ENCODE measurements at places on chromosomes 11 and 22.

DNA sequence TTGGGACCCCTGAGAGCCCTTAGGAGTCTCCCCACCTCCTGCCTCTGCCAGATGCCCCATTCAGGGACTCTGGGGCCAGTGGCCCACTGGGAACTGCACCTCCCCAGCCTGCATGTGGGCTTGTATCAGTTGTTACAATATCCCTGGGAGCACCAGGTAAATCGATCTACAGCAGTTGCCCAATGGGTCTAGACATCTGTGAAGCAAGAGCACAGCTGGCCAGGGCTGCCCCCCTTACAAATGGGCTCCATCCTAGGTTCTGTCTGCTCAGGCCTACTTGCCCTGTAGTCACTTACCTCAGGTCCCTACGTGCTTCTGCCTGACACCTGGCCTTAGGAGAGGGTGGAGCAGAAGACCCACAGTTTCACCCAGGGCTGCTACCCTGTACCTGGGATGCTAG, 62.7 kb downstream of the HIRA start:
- DNase-seq = no peak

GRCh38 chr11:83159902-83160865, 3.3 kb downstream of the PCF11 start:
- no peak for DNase-seq

DNA sequence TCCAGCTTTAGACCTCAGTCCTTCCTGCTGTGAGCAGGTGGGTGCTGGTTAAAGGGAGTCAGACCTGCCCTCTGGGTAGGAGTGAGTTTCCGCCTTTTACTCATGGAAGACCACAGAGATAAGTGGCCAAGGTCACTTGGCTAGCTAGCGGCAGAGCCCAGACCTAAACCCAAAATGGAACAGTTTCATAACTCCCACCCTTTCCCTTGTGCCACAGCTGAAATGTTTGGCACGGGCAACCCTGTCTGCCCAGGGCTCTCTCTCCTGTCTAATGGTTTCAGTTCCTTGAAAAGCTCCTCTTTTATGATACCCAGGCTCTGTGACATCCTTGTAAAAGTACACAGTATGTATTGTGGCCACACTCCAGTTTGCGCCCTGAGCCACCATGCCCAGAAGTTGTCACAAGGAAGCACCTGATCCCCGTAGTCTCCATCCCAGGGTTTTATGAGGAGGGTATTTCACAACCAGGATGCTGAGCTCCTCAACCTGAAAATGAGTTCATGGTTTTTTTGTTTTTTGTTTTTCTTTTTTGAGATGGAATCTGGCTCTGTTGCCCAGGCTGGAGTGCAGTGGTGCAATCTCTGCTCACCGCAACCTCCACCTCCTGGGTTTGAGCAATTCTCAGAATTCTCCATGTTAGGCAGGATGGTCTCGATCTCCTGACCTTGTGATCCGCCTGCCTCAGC, 5.1 kb downstream of the MB start:
- no peak for DNase-seq

DNA sequence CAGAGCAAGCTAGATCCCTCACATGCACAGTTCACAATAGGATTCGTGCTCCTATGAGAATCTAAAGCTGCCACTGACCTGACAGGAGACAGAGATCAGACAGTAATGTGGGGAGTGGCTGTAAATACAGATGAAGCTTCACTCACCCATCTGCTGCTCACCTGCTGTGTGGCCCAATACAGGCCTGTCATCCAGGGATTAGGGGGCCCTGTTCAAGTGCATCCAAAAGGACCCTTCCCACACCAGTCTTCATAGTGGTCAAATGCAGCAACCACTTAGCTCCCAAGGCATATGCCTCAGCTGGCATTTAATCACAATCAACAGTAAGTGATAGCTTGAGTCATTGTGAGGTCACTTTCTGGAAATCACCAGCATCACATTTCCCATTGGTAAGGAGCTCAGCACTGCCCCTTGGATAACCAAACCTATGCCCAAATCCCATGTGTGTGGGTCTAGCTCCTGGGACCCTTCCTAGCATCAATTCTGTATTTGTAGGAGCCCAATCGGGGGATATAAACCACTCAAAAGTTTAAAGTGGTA, 65.6 kb downstream of the OR4C45 start:
- no peak for DNase-seq

GRCh38 chr22:33519071-33519973, 401.0 kb downstream of the LARGE1 start:
- no peak for DNase-seq

GRCh38 chr11:119222891-119223290, 16.8 kb downstream of the CBL start:
- DNase-seq = no peak

- no peak for DNase-seq
These were observed 605.0 kb upstream of the RAG2 start for GRCh38 chr11:37203006-37203405.

All from NCI-H187 treated with DMSO at 0.1 percent for 48 hours (cell line).